ENCODE measurements at places on chromosomes 3 and 15. TPM values are rescaled to one million over a fixed set of nuclear protein-coding genes. Genes with fewer than 3 reads are reported as not detected.

Gene RNF168
- total RNA-seq: 29.1 TPM

Gene ARHGEF26
- total RNA-seq: 18.4 TPM

Gene AKAP13
- 159 TPM for total RNA-seq

Gene SLC2A2
- 0.26 TPM for total RNA-seq

Gene GCNT3
- total RNA-seq: 0.55 TPM

Gene TRPM1
- 0.93 TPM for total RNA-seq

Gene STRC
- total RNA-seq: 0.10 TPM

Gene SLC26A6
- 11.5 TPM for total RNA-seq

Gene LINGO1
- 1.6 TPM for total RNA-seq

Gene PLA2G4D
- not detected for total RNA-seq

Gene SENP8
- total RNA-seq: 1.5 TPM

Gene AGTR1
- total RNA-seq: 19.8 TPM

- no peak for DNase-seq
These were observed 50.0 kb downstream of the TRIM42 start for GRCh38 chr3:140727886-140728285.

DNA sequence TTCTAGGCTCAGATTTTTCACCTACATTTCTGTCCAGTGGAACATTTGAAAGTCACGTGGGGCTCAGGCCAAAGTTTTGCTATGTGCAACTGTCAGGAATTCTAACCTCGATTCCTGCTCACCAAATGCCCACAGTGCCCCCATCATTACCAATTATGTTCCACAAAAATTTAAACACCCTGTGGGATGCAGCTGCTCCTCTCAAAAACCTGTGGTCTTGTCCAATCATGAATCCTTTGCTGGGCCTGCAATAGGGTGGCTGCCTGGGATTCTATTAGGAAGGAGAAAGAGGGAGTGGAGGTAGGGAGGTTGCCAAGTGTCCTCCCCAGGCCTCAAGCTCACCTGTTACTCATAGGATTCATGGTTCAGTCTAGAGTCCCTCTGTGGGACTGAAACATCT is 68.1 kb downstream of the RHCG start:
- no peak for DNase-seq

- DNase-seq: no peak
These were observed 135.0 kb downstream of the CACNA1D start for GRCh38 chr3:53629402-53629723.

GRCh38 chr3:40532252-40532651 is 7.5 kb downstream of the ZNF621 start:
- no peak for DNase-seq

- DNase-seq: no peak
These were observed 48.7 kb upstream of the NR2E3 start for GRCh38 chr15:71761649-71762048.

GRCh38 chr15:43508991-43509659 is 8.3 kb upstream of the MAP1A start:
- no peak for DNase-seq

- DNase-seq: no peak
These were observed 14.6 kb upstream of the GPR160 start for GRCh38 chr3:170023165-170023564.

DNA sequence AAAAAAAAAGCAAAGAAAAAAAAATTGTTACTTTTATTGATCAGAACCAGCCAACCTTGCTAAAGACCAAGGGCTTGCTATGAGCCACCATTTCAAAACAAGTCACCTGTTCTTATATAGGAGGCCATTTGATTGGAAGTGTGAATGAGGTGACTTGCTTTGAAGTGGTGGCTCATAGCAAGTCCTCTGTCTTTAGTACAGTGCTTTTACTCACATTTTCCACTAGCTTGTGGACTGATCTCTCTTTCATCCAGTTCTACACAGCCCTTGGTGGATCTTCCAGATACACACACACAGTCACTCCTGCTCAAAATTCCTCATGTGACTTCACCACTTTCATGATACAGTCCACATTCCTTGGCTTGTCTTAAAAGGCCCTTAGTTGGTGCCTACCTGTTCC is 13.5 kb downstream of the CLSTN2 start:
- no peak for DNase-seq

- no peak for DNase-seq
These were observed 45.6 kb upstream of the TFRC start for GRCh38 chr3:196127308-196128040.

DNA sequence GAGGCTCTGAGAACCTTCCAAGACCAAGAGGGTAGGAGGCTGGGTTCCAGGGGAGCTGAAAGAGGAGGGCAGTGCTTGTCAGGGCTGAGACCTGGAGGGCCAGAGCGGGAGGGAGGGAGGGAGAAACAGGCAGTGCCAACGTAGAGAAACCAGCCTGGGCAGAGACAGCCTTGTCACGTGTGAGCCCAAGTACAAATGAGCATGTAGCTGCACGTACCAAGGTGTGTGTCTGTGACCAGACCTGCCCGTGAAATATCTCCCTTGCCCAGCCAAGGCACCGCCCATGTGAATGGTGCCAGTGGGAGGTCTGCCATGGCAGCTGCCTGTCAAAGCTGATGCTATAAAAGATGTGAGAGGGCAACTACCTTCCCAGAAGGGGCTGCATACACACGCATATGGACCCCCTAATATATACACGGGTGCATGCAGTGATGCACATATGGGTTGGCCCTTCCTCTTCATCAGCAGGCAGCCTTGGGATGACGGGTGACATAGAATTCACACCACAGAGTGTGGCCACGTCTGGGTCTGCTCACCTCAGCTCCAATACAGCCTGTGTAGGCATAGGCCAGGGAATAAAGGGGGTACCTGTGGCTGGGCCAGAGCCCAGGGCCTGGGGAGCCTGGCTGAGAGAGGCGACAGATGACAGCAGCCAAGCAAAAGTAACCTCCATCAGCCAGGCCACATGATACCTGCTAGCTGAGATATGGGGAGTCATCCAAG is 7.8 kb upstream of the CTDSPL start:
- DNase-seq: peak; percentile 76

- no peak for DNase-seq
These were observed 166.4 kb upstream of the EOMES start for GRCh38 chr3:27888562-27888961.

DNA sequence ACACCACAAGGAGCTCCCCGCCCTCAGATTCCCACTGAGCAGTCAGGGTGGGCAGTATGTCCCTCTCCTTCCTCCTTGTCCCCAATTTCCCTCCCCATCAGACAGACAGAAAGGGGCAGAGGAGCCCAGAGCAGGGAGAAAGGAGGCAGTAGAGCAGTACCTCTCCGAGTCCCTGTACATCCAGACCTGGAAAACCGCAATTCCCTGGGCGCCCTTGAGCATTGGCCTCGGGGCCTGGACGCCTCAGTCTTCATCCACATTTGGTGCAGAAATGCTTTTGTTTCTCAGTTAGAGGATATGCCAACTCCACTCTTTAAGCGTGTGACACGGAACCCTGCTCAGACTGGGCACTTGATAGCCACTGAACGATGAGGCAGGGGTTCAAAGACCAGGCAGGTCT is 5.9 kb downstream of the ISG20 start:
- DNase-seq: no peak

GRCh38 chr15:48675436-48675835 is 29.9 kb upstream of the FBN1 start:
- no peak for DNase-seq

GRCh38 chr3:66823532-66823931 is 174.6 kb upstream of the KBTBD8 start:
- DNase-seq: no peak

GRCh38 chr15:98427321-98427720 is 221.0 kb upstream of the IGF1R start:
- no peak for DNase-seq

DNA sequence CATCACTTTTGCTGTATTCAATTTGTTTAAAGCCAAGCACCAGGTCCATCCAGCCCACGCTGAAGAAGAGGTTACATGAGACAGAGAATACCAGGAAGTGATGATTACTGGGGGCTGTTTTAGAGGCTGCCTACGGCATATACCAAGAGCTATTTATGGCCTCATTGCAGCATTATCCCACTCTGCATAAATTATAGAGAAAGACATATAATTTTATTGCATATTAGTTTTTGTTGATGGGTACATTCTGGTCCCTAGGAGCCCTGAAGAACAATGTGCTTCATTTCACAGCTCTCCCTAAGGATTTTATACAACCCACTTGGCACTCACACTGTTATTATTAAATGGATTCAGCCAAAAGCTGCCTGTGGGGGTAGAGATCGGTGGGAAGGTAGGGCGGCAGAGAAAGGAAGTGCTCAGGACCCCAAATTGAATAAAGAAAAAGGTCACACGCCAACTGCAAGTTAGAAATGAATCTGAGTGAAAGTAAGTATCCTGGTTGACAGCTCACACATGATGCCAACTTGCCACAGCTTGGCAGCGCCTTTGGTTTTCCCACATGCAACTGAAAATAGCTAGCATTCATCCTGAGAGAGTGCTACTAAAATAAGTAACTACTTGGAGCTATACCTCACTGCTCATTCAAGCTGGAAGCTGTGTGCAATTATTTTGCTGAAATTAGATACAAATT is 73.7 kb downstream of the CCNL1 start:
- no peak for DNase-seq

DNA sequence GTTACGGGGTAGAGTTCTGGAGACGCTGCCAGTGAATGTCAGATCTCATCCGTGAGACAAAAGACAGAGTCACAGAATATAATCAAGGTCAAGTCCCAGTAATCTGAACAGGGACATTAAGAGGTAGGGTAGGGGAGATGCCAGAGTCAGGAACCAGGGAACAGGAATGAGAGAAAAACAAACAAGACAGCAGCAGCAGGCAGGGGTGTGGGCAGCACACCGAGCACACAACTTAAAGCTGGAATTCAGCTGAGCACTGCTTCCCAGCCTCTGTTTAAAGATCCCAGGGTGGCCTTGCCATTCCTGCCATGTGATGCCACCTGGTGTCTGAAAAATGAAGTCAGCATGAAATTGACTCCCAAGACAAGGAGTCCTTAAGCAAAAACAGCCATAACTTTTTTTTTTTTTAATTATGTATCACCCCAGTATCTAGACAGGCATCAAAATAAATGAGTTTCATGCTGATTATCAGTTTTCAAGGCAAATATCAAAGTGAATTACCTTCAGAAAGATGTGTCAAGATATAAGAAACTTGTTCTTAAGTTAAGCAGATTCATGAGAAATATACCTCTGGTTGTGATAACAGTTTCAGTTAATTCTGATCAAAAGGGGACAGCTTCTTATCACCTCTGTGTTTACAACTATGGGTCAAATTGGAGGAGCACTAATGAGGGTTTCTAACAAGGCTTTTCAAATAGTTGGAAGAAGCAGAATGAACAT is 203.7 kb downstream of the SLC9A9 start:
- no peak for DNase-seq

GRCh38 chr15:82986442-82986780 is 401 bp downstream of the RAMAC start:
- no peak for DNase-seq

DNA sequence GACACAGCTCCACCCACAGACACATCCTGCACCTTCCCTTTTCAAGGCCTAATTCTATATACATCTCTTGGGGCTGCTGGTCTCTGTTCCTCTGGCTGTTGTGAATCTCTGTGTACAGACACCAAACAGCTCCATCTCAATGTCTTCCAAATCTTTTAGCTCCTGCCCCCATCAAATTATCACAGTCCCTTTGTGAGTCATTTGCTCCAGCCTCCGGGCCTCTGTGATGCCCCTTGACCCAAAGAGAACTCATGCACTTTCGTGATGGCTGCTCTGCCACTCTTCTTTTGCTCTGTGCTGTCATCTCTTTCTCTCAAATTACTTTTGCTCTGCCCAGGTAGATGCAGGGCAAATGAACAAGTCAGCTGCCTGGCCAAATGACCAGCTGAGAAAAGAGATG is 369.0 kb upstream of the CDIN1 start:
- DNase-seq: no peak

GRCh38 chr15:84684092-84684491 is 26.1 kb upstream of the NMB start:
- no peak for DNase-seq

DNA sequence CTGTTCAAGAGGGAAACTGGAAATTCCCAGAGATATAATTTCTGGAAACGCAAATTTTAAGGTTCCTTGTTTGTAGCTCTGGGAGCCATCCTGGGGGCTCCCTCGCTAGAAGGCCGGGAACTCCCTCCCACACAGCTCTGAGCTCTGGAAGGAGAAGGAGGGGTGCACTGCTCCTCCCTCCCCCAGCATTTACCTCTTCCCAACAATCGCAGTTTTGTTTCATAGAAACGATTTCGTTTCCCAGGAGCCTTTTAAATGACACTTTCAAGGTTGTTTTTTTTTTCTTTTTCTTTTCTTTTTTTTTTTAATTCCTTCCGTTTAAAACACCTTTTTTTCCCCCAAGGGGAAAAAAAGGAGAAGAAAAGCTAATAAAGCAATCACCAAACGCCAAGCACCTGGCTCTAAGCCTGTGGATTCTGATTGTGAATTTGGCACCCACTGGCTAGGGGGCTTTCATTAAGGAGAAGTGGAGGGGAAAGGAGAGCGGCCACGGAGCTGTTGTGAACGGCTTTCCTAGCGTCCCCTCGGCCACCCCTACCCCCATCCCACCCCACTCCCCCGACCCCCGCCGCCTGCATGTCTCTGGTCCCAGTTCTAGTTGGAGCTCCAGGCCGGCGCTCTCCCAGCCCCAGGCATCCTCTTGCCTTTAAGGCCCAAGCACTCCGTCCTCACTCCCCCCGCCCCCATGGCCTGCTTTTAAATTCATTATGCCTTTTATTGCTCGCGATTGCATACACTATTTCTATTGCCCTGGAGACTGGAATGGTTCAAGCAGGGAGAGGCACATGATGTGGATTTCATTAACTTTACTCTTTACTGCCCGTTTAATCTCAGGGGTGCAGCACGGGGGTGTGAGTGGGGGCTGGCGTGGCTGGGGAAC is 13.6 kb upstream of the CCDC33 start:
- DNase-seq: no peak

DNA sequence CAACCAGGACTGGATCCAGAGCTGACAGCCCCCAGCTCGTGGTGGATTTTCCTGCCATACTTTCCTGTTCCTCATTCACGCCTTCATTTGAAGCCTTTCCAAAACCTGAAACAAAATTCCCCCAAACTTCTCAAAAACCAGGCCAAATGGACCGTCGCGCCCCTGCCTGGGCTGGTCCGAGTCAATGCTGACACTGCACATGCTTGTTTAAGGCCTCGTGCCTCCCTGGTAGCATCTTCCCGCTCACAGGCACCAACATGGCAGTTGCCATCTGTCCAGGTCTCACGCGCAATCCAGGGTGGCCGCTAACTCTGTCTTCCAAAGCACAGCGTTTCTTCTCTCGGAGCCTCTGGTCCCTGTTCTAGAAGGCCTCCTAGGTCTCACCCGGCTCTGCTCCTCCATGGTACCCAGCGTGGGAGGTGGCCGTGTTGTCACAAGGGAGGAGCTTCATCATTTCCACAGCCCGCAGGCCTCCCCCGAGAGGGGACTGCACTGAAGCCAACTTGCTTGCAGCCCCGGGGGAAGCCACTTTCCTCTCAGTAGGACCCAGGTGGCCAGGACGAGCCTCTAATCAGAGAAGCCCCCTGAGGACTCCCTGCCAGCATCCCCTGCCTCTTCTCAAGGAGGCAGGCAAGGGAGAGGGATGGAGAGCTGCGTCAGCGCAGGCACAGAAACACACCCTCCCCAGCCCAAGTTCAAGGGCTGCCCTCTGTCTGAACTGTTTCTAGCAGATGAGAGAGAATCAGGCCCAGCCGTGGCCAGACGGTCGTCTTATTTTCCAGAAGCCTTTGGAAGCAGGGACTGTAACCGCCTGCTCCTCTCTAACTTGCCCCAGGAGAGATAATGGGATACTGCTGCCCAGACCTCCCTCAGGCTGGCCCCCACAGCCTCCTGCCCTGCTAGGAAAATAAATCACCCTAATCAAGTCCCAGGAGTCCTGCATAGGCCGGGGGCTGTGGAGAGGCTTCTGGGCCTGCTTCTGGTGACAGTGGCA is 152.8 kb upstream of the TLE3 start:
- no peak for DNase-seq

- no peak for DNase-seq
These were observed 365.2 kb downstream of the MFSD1 start for GRCh38 chr3:159166899-159167586.
